ENCODE measurements at places on chromosomes 3 and 15.
A peak's percentile ranks its signal among the peaks of the same experiment; 100 is the strongest.

GRCh38 chr3:134517791-134518190 is 31.9 kb downstream of the CEP63 start:
- DNase-seq: peak; percentile 66

- no peak for DNase-seq
Measured at GRCh38 chr3:116046350-116046749, 398.9 kb downstream of the LSAMP start.

DNA sequence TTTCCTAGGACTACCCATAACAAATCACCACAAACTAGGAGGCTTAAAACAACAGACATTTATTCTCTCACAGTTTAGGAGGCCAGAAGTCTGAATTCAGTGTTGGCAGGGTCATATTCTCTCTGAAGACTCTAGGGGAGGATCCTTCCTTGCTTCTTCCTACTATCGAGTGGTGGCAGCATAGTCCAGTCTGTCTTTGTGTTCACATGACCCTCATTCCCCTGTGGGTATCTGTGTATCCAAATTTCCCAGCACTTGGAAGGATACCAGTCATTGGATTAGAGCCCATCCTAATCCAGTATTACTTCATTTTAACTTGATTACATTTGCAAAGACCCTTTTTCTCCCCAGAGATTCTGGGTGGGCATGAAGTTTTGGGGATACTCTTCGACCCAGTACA is 63.8 kb downstream of the GMPS start:
- no peak for DNase-seq

- no peak for DNase-seq
Measured at GRCh38 chr3:66463054-66463631, 37.7 kb downstream of the LRIG1 start.

DNA sequence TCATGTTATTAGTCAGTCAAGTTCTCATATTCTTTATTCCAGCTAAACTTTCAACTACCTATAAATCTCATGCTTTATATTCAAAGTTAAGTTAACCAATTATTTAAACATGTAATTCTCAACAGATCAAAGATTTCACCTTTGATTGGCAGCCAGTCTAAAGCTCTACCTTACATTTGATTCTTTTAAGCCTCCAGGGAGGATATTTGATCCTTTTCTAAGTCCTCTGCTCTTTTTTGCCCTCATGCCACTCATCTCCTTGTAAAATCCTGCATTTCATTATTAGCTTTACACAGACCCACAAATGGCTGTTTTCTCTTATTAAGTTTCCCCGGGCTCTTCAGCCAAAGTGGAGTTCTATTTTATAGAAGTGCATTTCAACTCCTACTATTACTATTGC is 134.1 kb downstream of the NLGN1 start:
- DNase-seq: no peak

DNA sequence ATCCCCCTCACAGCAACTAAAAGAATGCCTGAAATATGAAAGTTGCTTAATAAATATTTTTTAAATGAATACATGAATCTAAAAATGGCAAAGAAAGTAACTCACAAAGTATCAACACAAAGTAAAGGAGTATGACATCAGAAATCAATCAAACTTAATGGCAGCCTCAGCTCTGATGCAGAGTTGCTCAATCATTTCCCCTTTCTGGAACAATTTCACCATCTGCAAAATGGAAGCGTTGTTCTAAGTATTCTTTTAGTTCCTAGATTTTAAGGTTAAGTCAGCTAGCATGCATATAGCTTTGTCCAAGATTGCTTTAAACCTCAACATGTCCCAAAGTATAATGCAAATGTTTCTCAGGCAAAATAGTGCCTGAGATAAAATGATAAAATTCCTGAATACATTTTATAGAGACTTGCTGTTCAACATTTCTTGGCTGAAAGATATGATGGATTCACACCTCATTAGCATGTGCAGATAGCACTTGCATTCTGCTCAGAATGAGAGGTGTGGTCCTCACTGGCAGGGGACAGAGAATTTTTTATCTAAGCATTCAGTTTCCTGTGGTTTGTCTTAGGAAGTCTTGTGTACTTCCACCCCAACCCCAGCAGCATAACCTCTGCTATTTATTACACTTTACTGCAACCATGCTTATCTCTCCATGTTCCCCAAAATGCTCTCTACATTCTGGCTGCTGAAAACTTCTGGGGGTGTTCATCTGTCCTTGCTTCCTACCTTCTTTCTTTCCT is 429.3 kb downstream of the GRM7 start:
- no peak for DNase-seq

GRCh38 chr3:186976837-186977750 is 46.8 kb downstream of the ST6GAL1 start:
- DNase-seq: peak; percentile 65

GRCh38 chr15:49215768-49216739 is 46.0 kb downstream of the GALK2 start:
- no peak for DNase-seq

GRCh38 chr3:122012821-122013220 is 9.2 kb downstream of the ILDR1 start:
- no peak for DNase-seq

DNA sequence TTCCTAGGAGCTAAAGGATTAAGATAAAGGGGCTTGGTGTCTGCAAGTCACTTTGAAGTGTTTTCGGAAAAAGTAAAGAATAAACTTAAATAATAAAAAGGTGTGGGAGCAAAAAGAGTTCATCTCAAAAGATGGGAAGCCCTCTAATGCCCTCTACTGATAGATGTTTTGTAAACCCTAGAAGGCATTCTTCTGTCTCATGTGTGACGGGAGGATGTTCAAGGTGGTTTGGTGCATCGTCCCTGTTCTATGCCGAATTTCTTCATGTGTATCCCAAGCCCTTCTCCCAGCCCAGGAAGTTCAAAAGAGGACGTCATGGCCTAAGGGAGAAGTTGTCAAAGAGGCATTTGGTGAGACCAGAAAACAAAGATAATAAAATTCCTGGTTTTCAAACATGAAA is 37.2 kb downstream of the CCK start:
- DNase-seq: no peak

GRCh38 chr3:24062916-24063315 is 117.8 kb downstream of the NR1D2 start:
- DNase-seq: no peak

GRCh38 chr15:60737217-60737616 is 258.3 kb upstream of the ICE2 start:
- no peak for DNase-seq

DNA sequence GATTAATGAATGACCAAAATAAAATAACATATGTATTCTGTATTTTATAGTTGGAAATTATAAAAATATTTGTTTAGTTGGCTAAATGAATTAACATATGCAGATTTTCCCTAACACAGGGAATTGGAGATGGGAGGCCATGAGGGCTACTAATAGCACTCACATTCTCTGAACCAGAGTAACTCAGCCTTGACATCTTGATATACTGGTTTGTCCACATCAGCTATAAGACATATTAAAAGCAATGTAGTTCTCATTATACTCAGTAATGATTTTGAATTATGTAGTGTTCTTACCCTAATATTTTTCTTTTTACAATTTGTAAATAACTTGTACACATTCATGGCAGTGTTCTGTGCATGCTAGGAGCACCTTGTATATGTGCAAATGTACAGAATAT is 255.9 kb downstream of the EPHA6 start:
- no peak for DNase-seq

DNA sequence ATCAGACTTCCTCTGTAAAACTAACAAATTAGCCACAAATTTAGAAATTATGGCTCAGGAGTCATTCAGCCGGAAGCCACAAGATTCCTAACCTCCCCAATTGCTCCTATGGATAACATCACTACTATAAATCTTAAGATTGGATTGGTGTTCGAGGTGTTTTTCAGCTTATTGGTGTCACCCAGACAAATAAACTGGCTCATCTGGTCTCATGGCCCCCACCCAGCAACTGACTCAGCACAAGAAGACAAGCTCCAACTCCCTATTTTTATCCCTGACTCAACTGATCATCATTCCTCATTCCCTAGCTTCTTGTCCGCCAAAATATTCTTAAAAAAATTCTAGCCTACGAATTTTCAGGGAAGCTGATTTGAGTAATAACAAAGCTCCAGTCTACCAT is 135.1 kb upstream of the STRIT1 start:
- DNase-seq: peak; percentile 13

DNA sequence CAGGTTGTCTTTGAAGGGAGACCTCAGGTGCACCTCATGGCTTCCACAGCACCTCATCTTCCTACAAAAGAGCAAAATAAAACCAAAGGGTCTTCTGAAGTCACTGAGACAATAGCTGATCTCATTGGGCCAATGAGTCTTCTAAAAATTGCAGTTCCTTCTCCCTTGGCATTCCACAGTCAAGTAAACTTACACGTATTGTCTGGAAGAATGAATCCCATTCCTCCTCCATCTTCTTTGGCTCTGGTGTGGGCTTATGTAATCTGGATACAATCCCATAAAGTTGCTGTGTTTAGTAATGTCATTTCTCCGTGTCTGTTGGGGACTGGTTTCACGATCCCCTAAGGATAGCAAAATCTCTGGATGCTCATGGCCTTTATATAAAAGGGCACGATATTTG is 85.5 kb upstream of the CGNL1 start:
- no peak for DNase-seq

- DNase-seq: no peak
Measured at GRCh38 chr3:193830791-193831191, 237.8 kb downstream of the OPA1 start.

- peak; percentile 92 for DNase-seq
Measured at GRCh38 chr15:67165254-67166253, 88.9 kb downstream of the AAGAB start.

- DNase-seq: no peak
Measured at GRCh38 chr3:42827654-42828053, 18.4 kb downstream of the ACKR2 start.

GRCh38 chr3:21876782-21877181 is 125.8 kb upstream of the ZNF385D start:
- DNase-seq: no peak

DNA sequence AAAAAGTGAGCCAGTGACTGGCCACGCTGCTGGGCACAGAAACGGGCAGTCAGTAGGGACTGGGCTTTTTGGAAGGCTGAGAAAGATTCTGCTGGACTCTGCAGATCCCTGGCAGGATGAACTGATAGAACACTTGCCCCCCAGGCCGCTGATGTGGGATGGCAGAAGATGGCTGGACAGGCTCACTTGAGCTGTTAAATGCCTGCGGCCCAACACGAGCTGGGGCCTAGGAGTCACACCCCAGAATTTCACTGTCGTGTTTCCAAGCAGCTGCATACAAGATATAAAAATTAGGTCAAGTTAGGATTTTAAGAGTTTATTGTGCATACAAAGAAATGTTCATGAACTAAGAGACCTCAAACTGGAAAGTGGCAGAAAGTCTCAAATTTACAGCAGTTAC is 26.9 kb downstream of the GLDN start:
- DNase-seq: no peak

- no peak for DNase-seq
Measured at GRCh38 chr3:190521998-190522397, 8.1 kb downstream of the IL1RAP start.

GRCh38 chr3:13653631-13654279 is 104.8 kb downstream of the FBLN2 start:
- no peak for DNase-seq

- DNase-seq: peak; percentile 48
Measured at GRCh38 chr3:150495563-150496168, 50.6 kb downstream of the SERP1 start.

- no peak for DNase-seq
Measured at GRCh38 chr3:4637265-4637664, 144.1 kb downstream of the ITPR1 start.

DNA sequence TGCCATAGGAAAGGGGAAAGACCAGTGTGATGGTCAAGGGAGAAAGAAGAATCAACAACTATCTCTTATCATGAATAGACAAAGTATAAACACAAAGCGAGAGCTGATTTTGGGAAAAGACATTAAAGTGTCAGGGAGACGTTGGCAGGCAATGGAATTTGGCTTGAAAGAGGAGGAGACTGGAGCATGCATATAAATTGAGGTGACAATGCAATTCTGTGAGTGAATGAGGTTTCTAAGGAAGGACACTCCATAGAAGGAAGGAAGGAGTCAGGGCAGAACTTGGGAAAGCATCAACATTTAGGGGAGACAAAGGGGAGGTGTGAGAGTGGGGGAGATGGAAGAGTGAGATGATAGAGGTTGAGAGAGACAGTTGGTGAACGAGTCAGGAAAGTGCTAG is 543.0 kb upstream of the TBL1XR1 start:
- no peak for DNase-seq

DNA sequence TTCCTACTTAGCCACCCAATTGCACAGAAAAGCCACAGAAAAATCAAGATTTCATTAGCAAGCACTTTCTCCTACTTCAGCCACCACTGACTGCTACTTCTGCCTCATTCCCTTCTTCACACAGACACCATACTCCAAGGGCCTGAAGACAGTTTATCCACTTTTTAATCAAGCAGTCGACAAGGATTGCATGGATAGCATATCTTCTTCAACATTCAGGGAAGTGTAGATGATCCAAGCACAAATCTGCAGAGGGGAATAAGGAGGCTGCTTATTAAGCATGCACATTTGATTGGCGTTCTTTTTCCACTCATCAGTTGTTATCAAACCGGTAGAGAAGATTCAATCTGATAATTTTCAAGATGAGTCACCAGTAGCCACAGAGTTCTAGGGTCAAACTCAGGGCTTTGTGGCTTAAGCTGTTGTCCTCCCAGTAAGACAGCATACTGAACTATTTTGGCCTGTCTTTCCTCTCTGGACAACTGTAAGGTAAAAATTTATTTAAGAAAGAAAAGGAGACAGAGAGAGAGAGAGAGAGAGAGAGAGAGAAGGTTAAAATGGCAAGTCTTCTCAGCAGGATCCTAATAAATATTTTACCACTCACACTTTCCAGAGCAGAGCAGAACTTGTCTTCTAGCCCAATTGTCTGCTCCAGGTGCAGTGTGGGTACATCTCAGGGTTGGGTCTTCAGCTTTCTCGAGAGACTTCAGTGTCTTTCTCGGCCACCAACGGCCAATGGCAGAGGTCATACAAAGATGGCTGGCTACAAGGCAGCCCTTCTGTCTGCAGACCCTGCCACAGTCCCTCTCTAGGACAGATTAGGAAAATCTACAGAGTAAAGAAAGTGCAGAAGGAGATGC is 80.6 kb upstream of the BHLHE40 start:
- peak; percentile 85 for DNase-seq

- DNase-seq: no peak
Measured at GRCh38 chr15:69815793-69816192, 281.9 kb downstream of the TLE3 start.

DNA sequence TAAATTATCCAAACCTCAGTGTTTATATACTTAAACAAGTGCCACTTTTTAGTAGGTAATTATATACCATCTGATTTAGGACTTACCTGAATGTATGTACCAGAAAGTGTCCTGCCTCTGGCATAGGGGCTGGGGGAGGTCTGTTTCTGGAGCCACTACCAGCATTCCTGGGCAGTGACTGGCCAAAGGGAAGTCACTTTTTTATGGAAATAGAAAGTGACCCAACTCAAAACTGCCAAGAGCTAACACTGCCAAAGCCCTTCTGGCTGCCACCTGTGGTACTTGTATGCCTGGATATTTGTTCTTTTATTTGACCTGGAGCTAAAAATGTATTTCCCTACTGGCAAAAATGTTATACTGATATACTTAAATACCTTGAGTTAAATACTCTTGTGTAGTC is 42.7 kb downstream of the ESYT3 start:
- DNase-seq: no peak
